ENCODE measurements at places on chromosomes 6 and 20. TPM values are rescaled to one million over a fixed set of nuclear protein-coding genes. Genes with fewer than 3 reads are reported as not detected.

- no peak for DNase-seq
Observed at GRCh38 chr6:155183095-155183494, 80.7 kb upstream of the CLDN20 start.

GRCh38 chr6:13375360-13375878 is 47.1 kb upstream of the TBC1D7 start:
- DNase-seq: peak; percentile 2

GRCh38 chr6:83872386-83873118 is 13.1 kb downstream of the CYB5R4 start:
- DNase-seq: no peak

GRCh38 chr6:2976060-2976459 is 4.7 kb upstream of the SERPINB6 start:
- DNase-seq: no peak

GRCh38 chr20:60123096-60123495 is 164.9 kb downstream of the CDH26 start:
- DNase-seq: no peak

GRCh38 chr6:106087548-106088325 is 1.6 kb downstream of the PRDM1 start:
- no peak for DNase-seq

- no peak for DNase-seq
Observed at GRCh38 chr20:54385746-54386145, 89.6 kb upstream of the DOK5 start.

- no peak for DNase-seq
Observed at GRCh38 chr6:3259491-3259958, 778 bp downstream of the PSMG4 start.

GRCh38 chr6:155228546-155229166 is 35.2 kb upstream of the CLDN20 start:
- no peak for DNase-seq

GRCh38 chr6:4655196-4656025 is 120.8 kb upstream of the CDYL start:
- DNase-seq: no peak

- DNase-seq: no peak
Observed at GRCh38 chr6:46053039-46053933, 37.6 kb upstream of the CLIC5 start.

- DNase-seq: no peak
Observed at GRCh38 chr6:151255811-151256210, 16.0 kb downstream of the AKAP12 start.

GRCh38 chr20:37528446-37529213 is 954 bp upstream of the BLCAP start:
- DNase-seq: no peak

DNA sequence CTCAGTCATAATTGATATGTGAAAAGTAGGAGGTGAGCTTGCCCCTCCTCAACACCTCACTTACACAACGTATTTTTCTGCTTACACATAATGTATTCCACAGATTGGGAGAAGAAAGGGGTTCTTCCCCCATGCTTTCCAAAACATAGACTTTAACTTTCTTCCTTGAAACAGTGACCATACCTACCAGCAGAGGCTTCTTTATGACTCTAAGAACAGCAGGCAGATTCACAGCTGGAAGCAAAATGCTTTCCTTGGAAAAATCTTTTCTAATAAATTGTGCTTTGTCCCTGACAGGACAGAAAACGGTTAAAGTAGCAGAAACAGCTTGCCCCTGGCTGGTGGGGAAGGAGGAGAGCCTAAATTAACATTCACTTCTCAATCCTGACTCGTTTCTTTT is 629.1 kb upstream of the IMPG1 start:
- no peak for DNase-seq

DNA sequence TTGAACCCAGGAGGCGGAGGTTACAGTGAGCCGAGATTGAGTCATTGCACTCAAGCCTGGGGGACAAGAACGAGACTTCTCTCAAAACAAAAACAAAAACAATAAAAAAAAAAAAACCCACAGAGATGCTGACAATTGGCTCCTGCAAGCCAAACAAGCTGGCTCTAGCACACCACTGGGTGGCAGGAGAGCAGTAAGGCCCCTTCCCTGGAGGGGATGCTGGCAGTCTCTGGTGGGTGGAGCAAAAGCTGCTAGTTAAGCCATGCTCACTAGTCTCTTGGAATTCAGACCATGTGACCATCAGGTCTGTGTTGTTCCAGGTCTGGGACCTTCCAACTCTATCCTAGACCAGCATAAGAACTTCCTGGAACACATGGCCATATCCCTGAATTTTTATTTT is 18.9 kb upstream of the DSN1 start:
- DNase-seq: no peak

- no peak for DNase-seq
Observed at GRCh38 chr20:38937978-38938473, 11.8 kb downstream of the FAM83D start.

DNA sequence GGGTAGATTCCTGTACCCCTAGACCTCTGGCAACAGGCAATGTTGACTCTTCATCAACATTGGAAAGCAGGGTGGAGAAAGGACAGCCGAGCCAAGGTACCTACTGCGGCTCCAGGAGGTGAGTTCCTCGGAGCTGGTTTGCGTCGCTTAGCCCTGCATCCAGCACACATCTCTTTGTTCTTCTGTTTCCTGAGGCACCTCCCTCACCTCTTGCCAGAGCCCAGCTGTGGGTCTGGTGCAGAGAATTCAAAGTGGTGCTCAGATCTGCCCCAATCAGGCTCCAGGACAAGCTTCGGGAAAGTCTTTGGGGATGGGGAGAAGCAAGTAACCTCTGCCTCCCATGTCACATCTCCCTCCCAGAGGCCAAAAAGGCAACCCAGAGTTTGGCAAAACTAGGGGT is 2.2 kb downstream of the KCNG1 start:
- DNase-seq: no peak

- no peak for DNase-seq
Observed at GRCh38 chr6:53624502-53624901, 41.1 kb downstream of the KLHL31 start.

- no peak for DNase-seq
Observed at GRCh38 chr6:7727086-7727945, 1.4 kb downstream of the BMP6 start.

GRCh38 chr6:90530882-90531281 is 56.0 kb downstream of the MAP3K7 start:
- DNase-seq: no peak

- no peak for DNase-seq
Observed at GRCh38 chr6:152543519-152543918, 93.6 kb downstream of the SYNE1 start.

- DNase-seq: no peak
Observed at GRCh38 chr6:3286641-3287171, 28.0 kb downstream of the PSMG4 start.

The ZC2HC1B gene
- polyA plus RNA-seq: not detected

The FAM184A gene
- polyA plus RNA-seq: 0.85 TPM

The WFDC10B gene
- not detected for polyA plus RNA-seq

The GJA1 gene
- polyA plus RNA-seq: not detected
